Sigmoid colon (tissue), 7 donors: ENCODE measurements at places on chromosomes 6 and 20.

DNA sequence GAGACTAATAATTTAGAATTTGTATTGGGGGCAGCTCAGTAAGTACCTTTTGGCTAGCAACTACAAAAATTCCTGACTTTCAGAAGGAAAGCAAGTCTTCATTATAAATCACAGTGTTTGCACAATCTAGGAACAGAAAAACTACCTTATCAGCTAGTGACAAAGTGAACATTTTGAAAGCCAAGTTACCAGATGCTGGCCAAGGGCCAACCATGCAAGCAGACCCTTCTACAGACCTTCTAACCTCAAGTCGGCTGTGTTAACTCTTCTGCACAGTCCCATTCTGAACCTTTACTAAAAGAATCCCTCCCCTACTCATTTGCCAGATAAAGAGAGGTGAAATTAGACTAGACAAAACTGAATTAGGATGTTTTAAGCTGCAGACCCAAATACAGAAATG lies 341.9 kb downstream of the COL12A1 start:
- DNase-seq: no peak

GRCh38 chr20:43667341-43668132 lies 623 bp downstream of the MYBL2 start:
- DNase-seq: no peak

GRCh38 chr6:15892369-15892768 lies 229.5 kb upstream of the DTNBP1 start:
- DNase-seq: no peak

- DNase-seq: peak; percentile 63
These were observed 805 bp upstream of the STX16 start for GRCh38 chr20:58650181-58650775.

DNA sequence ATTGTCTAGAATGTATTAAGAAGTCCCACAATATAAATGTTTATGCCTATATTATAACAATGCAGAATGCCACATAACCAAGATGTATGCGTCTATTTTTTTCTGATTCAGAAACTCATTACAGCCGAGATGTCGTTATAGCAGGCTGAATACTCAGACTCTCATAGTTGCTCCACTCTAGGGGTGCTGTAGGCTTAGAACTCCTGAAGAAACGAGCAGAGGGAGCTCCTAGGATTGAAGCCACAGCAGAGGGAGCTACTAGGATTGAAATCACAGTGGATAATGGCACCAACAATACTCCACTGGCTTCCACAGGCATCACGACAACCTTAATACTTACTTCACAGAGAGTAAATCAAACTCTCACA lies 208.9 kb downstream of the KIF16B start:
- no peak for DNase-seq

- no peak for DNase-seq
These were observed 1.2 kb upstream of the PLTP start for GRCh38 chr20:45913116-45913515.

DNA sequence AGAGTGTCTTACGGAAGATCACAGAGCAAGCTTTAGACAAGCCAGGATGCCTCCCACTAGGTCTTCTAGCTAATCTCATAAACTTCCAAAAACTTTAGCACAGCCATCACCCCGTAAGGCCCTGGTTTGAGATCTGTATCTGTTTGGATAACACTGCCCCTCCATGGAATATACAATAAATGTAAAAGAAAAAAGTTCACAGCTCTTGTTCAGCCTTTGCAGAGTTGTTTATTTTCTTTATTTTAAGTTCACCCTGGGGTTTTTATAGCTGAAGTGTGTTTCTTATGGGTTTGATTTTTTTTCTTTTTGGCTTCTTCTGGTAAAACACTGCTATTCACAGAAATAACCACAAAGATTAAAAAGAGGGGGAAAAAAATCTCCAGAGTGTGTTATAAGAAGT lies 125.6 kb downstream of the EYA2 start:
- DNase-seq: no peak

GRCh38 chr6:139081471-139081870 lies 52.9 kb downstream of the ABRACL start:
- no peak for DNase-seq

GRCh38 chr20:32988008-32988407 lies 16.2 kb downstream of the SUN5 start:
- DNase-seq: no peak

GRCh38 chr6:44576132-44576631 lies 188.7 kb downstream of the CDC5L start:
- no peak for DNase-seq

DNA sequence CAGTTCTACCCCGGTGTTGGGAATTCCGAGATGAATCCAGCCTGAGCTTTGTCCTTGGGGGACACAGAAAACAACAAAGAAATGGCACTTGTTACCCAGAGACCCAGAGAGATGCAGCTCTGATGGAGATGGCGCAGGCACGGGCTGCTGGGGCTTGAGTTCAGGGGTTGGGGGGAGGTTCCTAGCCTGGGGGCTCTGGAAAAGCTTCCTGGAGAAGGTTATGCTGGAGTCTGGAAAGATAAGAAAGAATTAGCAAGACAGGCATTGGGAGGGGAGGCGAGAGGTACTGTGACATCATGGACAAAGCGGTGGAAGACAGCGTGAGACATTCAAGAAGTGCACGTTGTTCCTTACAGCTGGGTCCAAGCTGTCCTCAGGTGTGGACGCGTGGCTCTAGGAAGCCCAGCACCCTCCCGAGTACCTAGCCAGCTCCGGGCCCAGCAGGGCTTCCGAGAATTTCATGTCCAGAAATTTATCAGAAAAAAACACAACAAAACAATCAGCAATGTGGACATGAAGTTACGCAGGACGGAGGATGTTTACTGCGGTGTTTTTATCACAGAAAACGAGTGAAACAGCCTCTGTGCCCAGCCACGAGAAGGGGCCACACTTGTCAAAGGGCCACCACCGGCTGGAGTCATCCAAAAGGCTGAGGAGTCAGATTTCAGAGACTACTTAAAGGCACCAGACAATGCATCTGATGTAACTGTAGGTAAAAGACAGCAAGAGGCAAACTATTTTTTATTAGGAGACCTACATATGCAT lies 39.5 kb downstream of the C20orf203 start:
- no peak for DNase-seq
